ENCODE measurements at places on chromosomes 6 and 20.

GRCh38 chr6:111603040-111603439 is 2.6 kb downstream of the TRAF3IP2 start:
- DNase-seq: no peak

DNA sequence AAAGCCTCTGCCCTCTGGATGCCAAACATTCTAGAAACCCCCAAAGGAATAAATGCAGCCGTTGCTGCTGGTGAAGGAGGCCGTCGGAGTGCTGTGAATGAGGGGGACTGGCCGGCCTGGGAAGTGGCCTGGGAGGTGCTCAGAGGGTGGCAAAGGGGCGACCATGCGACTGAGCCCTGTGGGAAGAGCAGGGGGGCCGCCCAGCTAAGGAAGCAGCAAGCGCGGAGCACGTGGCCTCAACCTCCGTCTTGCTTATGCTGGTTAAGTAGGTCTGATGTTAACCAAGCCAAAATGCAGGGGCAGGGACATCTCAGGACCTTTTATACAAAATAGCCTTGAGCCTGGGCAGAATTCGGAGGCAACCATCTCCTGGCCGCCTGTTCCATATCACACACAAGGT is 381.5 kb downstream of the TAF4 start:
- DNase-seq: no peak

- peak; percentile 71 for DNase-seq
These were observed 659 bp downstream of the CEP85L start for GRCh38 chr6:118650582-118651281.

DNA sequence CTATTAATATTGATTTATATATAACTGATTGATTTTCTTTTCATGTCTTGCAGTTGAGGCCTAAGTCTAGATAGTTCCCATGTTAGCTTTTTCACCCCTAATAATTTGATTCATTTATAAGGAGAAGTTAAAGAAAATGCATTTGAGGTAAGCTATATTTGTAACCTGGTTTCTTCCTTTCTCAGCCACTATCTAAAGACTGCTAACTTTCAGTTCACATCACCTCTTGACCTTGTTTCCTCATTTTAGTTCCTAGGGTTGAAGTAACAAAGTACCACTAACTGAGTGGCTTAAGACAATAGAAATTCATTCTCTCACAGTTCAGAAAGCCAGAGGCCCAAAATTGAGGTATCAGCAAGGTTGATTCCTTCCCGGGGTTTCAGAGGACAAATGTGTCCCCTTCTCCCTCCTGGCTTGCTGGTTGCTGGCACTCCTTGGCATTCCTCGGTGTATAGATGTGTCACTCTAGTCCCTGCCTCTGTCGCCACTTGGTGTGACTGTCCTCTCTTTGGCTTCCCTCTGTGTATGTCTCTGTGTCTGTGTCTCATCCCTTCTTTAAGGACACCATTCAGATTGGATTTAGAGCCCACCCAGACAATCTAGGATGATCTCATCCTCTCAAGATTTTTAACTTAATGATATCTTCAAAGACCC is 55.9 kb upstream of the C20orf144 start:
- DNase-seq: no peak

GRCh38 chr20:48211847-48212246 is 426.6 kb upstream of the SULF2 start:
- DNase-seq: no peak

GRCh38 chr20:46112430-46113112 is 5.5 kb upstream of the CD40 start:
- DNase-seq: no peak

Measured in BE2C (cell line).